GDM1 (cell line): ENCODE measurements at places on chromosomes 12 and 14.

GRCh38 chr12:122054842-122055520 is 23.6 kb upstream of the MLXIP start:
- DNase-seq, result no peak

DNA sequence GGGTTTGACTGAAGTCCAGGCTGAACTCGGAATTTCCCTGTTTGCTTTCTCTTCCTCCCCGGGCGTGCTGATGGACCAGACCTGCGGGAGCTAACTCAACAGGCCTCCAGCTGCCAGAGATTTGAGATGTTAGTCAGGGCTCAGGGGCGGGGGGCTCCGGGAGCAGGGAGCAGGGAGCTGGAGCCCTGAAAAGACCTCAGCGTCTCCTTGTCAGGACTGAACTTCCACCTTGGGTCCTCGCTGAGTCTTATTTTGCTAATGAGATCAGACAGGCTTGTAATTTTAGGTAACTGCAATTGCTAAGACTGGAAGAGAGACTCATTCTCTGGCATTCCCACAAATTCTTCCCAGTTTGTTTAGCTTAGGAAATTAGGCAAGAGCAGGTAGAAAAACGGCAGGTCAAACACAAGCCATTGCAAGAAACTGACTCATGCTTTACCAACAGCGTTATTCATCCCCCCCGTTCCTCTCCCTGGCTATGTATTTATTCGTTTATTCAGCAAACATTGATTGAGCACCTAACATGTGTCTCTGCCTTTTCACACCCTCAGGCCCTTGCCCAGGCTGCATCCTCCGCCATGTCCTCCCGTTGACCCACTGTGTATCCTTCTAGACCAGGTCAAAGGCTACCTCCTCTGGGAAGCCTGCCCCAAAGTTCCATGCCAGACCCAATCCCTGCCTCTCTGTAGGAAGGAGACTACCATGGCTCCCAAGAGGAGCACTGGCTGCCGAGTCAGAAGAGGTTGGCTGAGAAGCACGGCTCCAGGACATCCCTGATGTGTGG is 80.4 kb upstream of the DIO3 start:
- DNase-seq, result no peak

DNA sequence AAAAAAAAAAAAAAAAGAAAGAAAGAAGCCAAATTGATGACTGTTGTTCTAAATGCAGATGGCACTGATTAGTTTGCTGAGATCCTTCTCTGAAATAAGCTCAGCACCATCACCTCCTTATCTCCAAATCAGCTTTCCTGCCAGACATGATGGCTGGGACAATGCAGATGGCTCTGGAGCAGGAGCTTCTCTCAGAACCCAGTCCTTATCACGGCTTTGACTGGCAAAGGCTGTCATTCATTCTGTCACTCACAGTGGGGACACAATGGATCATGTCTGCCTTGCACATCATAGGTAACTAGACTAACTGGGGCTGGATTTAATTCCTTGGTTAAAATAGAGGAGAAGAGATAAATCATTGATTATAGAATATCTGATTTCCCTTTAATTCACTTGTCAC is 146.3 kb downstream of the PDZRN4 start:
- DNase-seq, result no peak

- no peak for DNase-seq
Observed at GRCh38 chr12:10160617-10161385, 11.1 kb downstream of the OLR1 start.

DNA sequence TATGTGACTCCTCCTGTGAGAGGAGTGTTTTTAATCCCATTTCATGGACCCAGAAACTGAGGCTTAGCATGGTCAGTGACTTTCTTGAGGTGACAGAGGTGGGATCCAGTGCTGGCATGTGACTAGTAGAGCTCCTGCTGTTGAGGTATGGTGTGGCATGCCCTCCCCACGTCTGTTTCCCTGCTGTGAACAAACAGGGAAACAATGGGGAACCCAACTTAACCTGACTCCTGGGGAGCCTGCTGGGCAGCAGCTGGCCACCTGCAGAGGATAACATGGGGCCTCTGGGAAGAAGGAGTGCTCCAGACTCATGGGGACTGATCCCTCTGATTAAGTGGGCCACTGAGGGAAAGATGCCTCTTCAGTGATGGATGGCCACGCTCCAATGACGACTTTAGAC is 114.0 kb downstream of the BEGAIN start:
- no peak for DNase-seq

DNA sequence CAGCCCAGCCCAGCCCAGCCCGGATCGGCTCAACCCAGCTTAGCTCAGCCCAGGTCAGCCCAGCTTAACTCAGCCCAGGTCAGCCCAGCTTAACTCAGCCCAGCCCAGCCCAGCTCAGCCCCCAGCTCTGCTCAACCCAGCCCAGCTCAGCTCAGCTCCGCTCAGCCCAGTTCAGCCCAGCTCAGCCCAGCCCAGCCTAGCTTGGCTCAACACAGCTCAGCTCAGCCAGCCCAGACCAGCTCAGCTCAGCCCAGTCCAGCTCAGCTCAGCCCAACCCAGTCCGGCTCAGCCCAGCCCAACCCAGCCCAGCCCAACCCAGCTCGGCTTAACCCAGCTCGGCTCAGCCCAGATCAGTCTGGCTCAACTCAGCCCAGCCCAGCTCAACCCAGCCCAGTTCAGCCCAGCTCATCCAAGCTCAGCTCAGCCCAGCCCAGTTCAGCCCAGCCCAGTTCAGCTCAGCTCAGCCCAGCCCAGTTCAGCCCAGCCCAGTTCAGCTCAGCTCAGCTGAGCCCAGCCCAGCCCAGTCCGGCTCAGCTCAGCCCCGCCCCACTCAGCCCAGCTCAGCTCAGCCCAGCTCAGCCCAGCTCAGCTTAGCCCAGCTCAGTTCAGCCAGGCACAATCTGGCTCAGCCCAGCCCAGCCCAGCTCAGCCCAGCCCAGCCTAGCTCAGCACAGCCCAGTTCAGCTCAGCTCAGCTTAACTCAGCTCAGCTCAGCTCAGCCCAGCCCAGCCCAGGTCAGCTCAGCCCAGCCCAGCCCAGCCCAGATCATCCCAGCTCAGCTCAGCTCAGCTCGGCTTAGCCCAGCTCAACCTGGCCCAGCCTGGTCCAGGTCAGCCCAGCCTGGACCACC is 331.7 kb downstream of the TMEM121 start:
- no peak for DNase-seq

DNA sequence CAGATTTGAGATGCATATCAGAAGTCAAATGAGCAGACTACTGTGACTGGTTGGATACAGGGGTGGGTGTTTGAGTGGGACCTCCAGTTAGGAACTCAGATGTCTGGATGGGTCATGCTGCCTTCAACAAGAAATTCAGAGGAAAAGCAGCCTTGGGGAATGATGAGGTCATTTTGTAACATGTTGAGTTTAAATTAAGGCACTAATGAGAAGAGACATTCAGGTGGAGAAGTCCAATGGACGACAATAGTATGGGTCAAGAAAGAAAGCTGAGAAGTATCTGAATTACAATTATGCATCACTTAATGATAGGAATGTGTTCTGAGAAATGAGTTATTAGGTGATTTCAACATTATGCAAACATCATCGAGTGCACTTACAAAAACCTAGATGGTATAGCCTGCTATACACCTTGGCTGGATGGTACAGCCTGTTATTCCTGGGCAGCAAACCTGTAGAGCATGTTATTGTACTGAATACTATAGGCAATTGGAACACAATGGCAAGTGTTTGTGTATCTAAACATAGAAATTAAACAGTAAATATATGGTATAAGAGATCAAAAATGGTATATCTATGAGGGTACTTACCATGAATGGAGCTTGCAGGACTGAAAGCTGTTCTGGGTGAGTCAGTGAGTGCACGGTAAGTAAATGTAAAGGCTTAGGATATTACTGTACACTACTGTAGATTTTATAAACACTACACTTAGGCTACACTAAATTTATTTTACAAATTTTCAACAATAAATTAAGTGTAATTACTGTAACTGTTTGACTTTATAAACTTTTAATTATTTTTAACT is 414.7 kb downstream of the RAD51B start:
- no peak for DNase-seq

DNA sequence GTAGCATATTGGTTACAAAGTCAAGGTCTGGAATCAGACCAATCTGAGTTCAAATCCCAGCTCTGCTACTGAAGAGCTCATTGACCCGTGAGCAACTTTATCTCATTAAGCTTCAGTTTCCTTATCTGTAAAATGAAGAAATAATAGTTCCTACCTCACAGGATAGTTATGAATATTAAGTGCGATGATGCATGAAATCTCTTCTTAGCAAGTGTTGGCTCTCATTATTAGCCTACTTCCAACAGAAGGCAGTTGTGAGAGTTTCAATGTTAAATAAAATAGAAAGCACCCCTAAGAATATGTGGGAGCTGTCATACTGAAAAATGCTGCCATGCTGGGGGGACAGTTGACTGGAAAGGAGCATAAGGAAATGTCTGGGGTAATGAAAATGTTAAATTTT is 39.0 kb upstream of the ITPR2 start:
- no peak for DNase-seq

DNA sequence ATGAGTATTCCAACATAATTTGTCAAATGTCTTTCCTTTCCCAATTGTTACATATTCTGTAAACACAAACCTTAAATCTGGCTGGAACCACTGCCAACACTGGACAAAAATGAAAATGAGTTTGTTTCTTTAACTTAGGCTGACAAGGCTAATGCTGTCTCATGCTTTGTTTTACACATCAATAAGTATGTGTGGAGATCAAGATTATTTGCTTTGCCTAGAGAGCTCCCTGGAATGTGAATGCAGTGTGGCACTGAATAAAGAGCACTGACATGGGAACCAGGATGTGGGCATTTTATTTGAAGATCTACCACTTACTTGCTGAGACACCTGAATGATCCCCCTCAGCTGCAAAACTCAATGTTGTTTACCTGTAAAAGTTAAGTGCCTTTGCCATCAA is 61.7 kb downstream of the RALGAPA1 start:
- no peak for DNase-seq

- DNase-seq, result no peak
Observed at GRCh38 chr14:74507840-74508239, 14.3 kb downstream of the ISCA2 start.

- no peak for DNase-seq
Observed at GRCh38 chr14:76465664-76466063, 89.7 kb downstream of the ESRRB start.

- DNase-seq, result no peak
Observed at GRCh38 chr12:57832966-57833365, 13.6 kb downstream of the CTDSP2 start.

- DNase-seq, result no peak
Observed at GRCh38 chr14:54562334-54562733, 4.6 kb upstream of the SAMD4A start.

- DNase-seq, result no peak
Observed at GRCh38 chr14:68795597-68796417, 2.9 kb upstream of the ZFP36L1 start.

- DNase-seq, result no peak
Observed at GRCh38 chr12:122961531-122962329, 4.5 kb downstream of the ABCB9 start.

DNA sequence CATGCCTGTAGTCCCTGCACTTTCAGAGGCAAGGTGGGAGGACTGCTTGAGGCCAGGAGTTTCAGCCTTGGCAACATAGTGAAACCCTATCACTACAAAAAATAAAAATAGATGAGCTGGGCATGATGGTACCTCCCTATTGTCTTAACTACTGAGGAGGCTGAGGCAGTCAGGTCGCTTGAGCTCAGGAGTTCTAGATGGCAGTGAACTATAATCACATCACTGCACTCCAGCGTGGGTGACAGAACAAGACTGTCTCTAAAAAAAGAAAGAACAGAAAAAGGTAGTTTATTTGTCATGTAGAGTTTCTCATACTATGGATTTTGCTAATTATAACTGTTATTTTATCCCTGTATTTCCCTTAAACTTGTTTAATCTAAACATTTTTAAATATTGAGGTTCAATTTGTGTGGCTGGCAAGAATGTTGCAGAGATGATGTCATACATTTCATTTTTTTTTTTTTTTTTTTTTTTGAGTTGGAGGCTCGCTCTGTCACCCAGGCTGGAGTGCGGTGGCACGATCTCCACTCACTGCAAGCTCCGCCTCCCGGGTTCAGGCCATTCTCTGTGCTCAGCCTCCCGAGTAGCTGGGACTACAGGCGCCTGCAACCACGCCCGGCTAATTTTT is 39.7 kb upstream of the ATF7IP start:
- no peak for DNase-seq

DNA sequence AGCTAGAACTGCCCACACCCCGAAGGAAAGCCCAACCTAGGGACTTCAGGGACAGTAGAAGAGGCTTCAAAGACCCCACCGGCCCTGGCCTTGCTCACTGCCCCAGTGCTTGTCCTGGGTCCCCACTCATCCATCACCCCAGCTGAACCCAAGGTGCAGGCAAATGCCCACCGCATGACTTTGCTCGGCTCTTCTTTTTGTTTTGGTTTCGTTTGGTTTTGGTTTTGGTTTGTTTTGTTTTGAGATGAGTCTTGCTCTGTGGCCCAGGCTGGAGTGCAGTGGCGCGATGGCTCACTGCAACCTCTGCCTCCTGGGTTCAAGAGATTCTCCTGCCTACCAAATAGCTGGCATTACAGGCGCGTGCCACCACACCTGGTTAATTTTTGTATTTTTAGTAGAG is 9.0 kb downstream of the CCDC85C start:
- DNase-seq, result no peak

DNA sequence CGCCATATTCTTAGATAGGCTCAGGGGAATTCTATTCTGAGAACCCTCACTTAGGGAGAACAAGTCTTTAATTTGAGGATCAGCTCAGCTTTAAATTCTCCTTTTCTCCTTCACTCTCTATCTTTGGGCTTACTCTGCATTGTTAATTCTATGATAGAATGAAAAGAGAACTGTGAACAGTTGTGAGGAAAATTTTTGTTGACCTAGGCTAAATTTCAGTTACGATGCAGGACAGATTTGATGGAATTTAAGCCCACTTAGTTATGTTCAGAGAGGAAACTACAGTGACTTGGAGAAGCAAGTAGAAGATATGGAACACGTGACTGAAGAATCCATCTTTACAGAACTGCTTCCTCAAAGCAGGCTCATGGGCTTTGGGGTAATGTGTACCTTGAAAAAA is 82.7 kb downstream of the TBC1D30 start:
- no peak for DNase-seq

- DNase-seq, result no peak
Observed at GRCh38 chr14:66965831-66966230, 223.4 kb upstream of the GARIN2 start.

- no peak for DNase-seq
Observed at GRCh38 chr14:94079891-94080620, 946 bp downstream of the DDX24 start.

DNA sequence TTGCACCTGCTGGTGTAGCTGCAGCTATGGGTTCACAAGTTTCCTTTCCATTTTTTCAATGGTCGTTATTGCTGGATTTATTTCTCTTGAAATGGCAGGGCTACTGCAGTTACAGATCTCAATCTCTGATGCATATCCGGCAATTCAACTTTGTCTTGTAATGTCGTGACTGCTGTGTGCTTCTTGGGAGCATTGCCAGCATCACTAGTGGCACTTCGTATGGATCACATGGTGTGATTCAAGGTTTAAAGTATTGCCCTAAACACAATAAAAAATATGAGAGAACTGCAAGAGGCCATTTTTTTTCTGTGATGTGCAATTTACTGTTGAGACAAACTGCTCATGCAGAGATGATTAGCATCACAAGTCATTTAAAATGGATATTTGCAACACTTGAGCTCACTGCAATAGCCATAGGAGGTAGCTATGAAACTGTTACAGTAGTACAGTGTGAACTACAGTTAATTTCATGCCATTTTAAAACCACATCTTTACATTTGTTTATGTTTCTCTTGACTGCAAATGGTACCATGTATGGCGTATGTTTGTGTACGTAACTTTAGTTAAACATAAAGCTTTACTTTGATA is 217.4 kb upstream of the PDE3A start:
- no peak for DNase-seq
